Endothelial cell (in vitro differentiated cells): ENCODE measurements at places on chromosomes 6 and 20. TPM values are rescaled to one million over a fixed set of nuclear protein-coding genes. Genes with fewer than 3 reads are reported as not detected.

The OXT gene
- not detected for total RNA-seq

The EPB41L1 gene
- total RNA-seq = 19.3 TPM

The ATP9A gene
- 30.6 TPM for total RNA-seq

The ARFRP1 gene
- total RNA-seq = 33.4 TPM

The IYD gene
- total RNA-seq = not detected

The FAM217B gene
- 11.4 TPM for total RNA-seq

The NEDD9 gene
- total RNA-seq = 3.2 TPM

The LZTS3 gene
- 6.1 TPM for total RNA-seq

The FKBP1C gene
- total RNA-seq = 1.0 TPM

The RBM12 gene
- total RNA-seq = 121 TPM

The GATA5 gene
- not detected for total RNA-seq

The LTV1 gene
- 20.7 TPM for total RNA-seq

The SLX4IP gene
- total RNA-seq = 6.8 TPM

The DNPH1 gene
- 4.5 TPM for total RNA-seq

DNA sequence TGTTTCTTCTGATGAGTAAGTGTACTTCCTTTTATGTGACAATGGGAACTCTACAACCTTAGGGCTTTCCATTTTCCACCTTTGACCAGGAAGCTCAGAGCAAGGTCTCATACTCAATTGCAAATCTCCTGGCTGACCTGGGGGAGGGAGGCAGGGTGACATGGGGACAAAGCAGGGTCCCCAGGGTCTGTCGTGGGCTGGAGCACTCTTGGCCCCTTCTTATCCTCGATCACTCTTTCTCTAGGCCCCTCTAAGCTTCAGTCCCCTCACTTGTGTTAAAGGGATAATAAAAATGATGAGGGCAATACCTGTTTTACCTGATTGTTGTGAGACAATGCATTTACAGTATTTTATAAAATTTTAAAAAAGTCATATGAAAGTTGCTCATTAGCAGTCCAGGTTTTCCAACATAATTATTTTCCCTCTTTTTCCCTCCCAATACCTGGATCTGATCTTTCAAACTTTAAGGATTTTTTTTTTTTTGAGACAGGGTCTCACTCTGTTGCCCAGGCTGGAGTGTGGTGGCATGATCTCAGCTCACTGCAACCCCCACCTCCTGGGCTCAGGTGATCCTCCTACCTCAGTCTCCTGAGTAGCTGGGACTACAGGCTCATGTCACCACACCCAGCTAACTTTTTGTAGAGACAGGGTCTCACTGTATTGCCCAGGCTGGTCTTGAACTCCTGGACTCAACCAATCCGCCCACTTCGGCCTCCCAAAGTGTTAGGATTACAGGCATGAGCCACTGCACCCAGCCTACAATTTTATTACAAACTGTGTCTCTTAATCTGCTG lies 8.4 kb upstream of the FAM83C start:
- no peak for DNase-seq

- DNase-seq = no peak
These were observed 261.1 kb downstream of the HDGFL1 start for GRCh38 chr6:22830463-22830862.

GRCh38 chr20:25323496-25324246 lies 67.0 kb downstream of the ABHD12 start:
- DNase-seq = no peak

GRCh38 chr6:132712366-132712765 lies 1.5 kb downstream of the VNN1 start:
- no peak for DNase-seq

DNA sequence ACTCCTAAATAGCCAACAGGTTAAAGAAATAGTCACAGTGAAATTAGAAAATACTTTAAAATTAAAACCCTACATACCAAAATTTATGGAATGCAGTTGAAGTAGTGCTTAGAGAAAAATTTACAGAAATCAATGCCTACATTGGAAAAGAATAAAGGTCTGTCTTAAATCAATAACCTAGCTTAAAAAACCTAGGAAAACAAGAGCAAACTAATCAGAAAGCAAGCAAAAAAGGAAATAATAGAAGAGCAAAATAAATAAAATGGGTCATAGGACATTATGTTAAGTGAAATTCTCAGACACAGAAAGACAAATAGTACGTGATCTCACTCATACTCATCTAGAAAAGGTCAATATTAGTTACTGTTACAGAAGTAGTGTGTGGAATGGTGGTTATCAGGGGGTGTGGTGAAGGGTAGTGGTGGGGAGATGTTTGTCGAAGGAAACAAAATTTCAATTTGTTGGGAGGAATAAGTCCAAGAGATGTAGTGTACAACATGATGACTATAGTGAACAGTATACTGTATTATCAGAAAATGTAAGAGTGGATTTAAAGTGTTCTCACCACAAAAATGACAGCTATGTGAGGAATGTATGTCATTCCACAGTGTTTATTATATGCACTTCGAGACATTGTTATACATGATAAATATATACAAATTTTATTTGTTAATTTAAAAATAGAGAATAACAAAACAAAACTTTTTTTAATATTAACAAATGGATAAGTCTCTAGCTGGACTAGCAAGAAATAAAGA lies 423.6 kb downstream of the CDH26 start:
- no peak for DNase-seq

- no peak for DNase-seq
These were observed 33.9 kb downstream of the EDN1 start for GRCh38 chr6:12324099-12324498.

- no peak for DNase-seq
These were observed 143.4 kb downstream of the PTPRK start for GRCh38 chr6:128376952-128377503.

- no peak for DNase-seq
These were observed 13.9 kb upstream of the CD164 start for GRCh38 chr6:109396046-109396718.

DNA sequence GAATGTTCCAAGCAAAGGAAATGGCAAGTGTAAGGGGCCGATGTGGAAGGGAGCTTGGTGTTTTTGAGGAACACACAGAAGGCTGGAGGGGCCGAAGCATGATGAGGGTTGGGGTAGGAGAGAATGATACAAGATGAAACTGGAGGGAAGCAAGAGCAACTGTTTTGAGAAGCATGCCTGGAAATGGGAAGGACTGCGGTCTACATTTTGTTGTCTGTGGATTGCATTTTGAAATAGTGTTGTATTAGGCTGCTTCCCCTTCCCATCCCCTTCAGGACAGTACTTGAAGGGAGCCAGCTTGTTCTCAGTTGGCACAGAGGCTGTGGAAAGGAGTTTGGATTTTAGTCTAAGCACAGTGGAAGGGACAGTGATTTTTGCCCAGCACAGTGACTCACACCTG lies 2.2 kb downstream of the TM9SF4 start:
- no peak for DNase-seq

DNA sequence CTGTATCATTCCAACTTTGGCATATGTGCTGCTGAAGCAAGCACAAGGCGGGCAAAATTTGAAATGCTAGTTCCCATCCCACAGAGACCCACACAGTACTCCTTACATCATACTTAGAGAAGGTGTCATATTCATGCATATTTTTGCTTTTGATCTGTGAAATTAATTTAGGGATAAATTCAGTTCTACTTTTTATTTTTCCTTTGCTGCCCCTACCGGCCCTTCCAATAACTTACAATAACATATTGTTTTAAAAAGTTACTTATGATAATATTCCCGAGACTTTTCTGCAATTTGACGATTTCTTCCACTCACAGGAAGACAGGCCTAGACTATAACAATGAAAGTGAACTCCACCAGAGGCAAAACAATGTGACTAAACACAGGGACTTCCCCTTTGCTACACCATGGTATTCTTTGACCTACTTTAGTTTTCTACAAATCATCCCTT lies 35.0 kb downstream of the SESN1 start:
- DNase-seq = no peak

DNA sequence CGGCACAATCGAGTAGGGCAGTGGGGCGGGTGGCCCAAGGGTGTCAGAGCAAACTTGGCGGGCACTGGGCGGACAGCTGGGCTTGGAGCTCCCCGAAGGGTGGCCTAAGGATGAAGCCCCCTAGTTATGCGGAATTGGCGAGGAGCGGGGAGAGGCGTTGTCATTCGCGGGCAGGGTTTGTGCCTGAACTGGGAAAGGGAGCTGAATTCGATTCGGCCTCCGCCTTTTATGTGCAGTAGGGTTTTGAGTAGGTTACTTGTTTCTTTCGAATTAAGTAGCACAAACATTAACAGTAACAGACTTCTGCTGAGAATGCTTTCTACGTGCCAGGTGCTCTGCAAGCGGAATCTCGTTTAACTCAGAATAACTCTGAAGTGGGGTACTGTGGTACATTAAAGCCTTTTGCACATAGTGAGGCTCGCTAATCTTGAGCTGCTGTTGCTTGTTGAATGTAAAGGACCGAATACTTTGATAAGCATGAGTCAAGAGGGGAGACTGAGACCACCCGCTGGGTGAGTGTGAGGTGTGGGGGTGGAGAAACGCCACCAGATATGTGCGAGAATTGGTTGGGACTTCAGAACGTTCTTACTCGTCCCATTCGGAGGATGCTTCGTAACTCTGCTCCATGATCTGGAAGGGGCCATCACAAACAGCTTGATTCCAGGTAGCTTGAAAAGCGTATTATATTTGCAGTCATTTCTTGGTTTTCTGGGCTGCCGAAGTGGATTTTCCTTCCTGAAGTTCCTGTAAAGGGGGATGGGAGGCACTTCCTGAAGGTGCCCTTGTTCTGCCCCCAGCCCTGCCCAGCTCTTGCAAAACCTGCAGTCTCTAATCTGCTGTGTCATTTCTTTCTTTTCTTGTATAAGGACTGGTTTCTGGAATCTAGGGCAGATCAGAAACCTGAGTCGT lies 833 bp downstream of the RAB5IF start:
- peak; percentile 9 for DNase-seq

DNA sequence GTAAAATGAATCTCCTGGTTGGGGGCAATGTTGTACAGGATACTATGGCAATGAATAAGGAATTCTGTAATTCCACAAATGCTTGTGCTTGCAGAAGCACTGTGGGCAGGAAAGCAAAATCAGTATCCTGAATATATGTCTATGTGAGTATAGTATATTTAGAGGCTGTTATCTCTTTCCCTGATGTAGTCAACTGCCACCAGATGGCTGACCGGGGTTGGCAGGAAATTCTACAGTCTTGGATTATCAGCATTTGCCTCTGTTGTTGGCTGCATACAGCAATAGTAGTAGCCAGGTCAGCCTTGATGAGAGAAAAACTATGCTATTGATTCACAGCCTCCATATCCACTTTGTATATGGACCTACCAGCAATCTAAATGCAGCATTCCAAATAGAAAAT lies 425.1 kb upstream of the JAG1 start:
- no peak for DNase-seq

- no peak for DNase-seq
These were observed 48.5 kb upstream of the CCDC167 start for GRCh38 chr6:37548067-37548674.

GRCh38 chr20:36339646-36340592 lies 33.8 kb downstream of the DLGAP4 start:
- DNase-seq = no peak

- DNase-seq = no peak
These were observed 139.4 kb upstream of the GLP1R start for GRCh38 chr6:38909015-38909730.

GRCh38 chr6:103139377-103139776 lies 1720.3 kb downstream of the HACE1 start:
- DNase-seq = no peak

DNA sequence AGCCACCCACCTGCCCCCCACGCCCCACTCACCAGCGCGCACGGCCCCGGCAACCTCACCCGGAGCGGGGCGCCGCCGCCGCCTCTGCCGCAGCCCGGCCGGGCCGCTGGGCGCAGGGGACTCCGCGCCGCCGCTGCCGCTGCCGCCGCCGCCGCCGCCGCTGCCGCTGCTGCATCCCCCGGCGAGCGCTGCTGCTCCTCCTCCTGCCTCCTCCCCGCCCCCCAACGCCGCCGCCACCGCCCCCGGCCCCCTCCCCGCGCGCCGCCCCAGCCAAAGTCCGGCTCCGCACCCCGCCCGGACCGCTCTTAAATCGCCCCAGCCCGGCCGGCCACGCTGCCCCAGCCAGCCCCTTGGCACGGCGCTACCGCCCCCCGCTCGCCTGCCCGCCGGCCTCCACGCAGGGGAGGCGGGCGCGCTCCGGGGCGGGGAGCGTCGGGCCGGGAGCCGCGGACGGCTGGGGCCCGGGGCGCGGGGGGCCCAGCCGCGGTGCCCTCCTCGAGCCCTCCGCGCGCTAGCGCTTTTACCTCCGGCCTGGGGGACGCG lies at the start of gene SULF2:
SULF2 (minus strand) TSS at position 171 of the 543 bp plus-strand sequence. CDS start 28,118 bp downstream, outside the sequence.
- DNase-seq = peak; percentile 41

DNA sequence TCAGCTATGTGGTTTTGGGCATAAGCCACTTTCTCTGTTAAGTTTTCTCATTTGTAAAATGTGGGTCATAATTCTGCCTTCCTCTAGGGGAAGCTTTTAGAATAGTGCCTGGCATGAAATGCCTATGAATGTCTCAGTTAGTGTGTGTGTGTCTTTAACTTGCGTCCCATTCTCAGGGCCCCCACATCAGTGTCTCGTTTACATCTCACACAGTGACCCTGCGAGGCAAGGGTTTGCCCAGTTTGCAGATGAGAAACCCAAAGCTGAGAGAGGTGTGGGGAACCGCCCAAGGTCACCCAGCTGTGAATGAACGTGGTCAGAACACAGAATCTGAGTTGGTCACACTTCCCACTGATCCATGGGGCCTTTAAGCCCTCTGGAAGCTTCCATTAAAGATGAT lies 14.1 kb downstream of the DYNLRB1 start:
- DNase-seq = no peak

GRCh38 chr6:104957301-104958177 lies 632 bp downstream of the LIN28B start:
- peak; percentile 45 for DNase-seq

DNA sequence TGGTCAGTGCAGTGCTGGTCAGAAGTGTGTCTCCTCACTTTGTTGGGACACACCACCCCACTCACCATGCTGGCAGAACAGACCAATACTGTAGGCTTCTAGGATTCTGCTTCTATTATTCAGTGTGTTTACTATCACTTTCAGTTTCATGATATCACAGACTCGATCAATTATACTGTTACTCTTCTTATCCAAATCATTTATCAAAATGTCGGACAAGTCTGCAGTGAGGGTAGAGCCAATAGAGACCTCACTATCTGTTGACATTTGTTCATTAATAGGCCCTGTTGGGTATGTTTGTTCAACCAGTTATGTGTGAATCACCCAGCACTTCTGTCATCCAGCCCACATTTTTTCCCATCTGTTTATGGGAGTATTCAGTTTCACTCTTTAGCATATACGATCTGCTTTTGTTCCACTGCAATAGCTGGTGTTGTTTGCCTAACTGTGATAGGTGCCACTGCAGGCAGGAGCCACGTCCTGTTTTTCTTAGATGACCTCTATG lies 140.1 kb downstream of the NRN1 start:
- DNase-seq = no peak

- no peak for DNase-seq
These were observed 212.6 kb upstream of the HTR1E start for GRCh38 chr6:86724695-86725094.
